ENCODE measurements at places on chromosomes 13 and 19.

- DNase-seq = no peak
Measured at GRCh38 chr13:46160471-46161066, 21.4 kb downstream of the LCP1 start.

- DNase-seq = no peak
Measured at GRCh38 chr19:16585808-16586476, 13.7 kb upstream of the SLC35E1 start.

- DNase-seq = no peak
Measured at GRCh38 chr13:102233566-102234208, 168.2 kb downstream of the FGF14 start.

DNA sequence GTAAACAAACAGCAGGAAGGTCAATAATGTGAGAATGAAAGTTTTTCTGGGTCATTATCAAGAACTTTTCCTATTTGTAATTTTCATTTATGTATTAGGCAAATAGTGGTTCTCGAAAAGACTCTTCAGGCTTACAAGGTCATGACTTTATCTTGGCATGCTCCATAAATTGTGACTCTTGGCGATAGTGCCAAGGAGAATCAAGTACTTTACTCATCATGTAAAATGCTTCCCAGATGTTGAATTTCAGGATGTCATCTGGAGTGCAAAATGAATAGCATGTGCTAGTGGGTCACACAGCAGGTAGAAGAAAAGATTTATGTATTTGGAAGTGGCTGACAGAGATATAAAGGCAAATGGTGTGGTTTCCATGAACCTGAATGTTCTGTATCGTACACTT, 1492.7 kb upstream of the PCDH20 start:
- no peak for DNase-seq

GRCh38 chr13:36787181-36787580, 31.8 kb upstream of the RFXAP start:
- DNase-seq = no peak

DNA sequence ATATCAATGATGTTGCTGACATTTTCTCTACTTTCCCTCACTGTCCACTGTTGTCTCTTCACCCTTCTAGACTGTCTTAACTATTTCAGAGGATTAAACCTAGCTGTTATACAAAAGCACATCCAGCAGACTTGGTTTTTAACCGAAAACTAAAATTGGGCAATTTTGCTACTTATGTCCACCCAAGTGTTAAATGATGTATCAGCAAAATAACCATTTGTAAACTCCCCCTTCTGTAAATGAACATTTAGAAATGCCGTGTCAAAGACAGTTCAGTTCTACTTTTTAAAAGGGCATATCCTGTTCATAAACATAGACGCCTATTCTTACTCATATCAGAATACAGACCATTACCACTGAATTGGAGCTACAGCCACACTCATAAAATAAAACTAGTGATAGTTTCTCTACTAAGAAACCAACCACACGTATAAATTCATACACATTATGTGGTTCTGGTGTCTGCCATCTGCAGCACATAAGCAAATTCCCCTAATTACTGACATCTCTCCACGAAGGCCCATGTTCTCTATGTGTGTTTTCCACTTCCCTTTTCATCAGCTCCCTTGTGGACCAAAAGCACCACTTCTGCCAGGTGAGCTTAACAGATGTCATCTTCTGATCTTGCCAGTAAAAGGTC, 1091.8 kb downstream of the PCDH9 start:
- no peak for DNase-seq

GRCh38 chr19:50725218-50725910, 2.2 kb downstream of the CLEC11A start:
- no peak for DNase-seq

DNA sequence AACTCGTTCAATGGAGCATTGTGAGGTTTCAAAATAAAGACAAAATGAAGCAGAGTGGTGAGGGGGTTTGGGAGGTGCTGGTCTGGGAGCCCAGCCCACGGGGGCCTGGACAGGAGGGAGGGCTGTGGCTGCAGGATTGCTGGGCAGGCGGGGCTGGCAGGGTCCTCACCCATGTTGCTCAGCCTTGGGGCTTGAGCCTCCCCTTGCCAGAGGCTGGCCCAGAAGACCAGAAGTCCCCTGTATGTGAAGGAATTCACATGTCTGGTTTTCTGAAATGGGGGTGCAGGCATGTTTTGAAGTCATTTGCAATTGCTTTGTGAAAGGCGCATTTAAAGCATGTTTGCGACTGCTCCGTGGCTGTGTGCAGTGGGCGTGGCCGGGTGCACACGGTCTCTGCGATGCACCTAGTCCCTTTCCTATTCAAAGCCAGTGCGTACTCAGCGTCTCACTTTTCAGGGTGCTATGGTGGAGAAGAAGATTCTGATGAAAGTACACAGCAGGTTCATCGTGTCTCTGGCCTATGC, 2.3 kb downstream of the GRK1 start:
- DNase-seq = no peak

GRCh38 chr13:107866032-107866940, 349.1 kb downstream of the LIG4 start:
- no peak for DNase-seq

DNA sequence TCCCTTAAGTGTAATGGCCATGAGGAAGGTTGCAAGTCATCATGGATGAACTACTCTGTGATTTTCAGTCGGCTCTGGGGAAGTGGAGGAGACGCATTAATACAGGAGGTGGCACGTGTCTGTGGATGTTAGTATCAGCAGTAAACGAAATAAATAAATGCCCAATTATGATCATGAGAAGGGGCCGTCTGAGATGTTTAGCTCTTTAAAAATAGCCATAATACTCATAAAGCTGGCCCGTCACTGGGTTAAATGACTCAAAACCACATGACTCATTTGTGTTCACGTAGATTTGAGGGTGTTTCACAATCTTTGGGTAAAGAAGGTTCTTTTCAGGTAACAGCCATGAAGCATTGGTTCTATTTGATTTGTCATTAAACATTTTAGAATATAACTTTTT, 620.6 kb downstream of the GPC6 start:
- DNase-seq = no peak

DNA sequence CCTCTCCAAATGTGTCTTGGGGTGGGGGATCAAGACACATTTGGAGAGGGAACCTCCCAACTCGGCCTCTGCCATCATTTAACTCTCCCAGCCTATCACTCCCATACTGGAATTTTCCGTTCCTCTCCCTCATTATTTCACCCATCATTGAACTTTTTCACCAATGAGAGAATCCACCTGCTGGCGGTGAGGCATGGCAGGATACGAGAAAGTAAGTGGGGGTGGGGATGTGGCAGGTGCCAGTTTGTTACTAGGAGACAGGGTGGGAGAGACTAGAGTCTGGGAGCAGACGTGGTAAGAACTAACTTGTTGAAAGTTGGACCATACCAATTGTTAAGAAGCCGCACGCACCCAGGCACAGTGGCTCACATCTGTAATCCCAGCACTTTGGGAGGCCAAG, 6.9 kb downstream of the GIPR start:
- DNase-seq = no peak

DNA sequence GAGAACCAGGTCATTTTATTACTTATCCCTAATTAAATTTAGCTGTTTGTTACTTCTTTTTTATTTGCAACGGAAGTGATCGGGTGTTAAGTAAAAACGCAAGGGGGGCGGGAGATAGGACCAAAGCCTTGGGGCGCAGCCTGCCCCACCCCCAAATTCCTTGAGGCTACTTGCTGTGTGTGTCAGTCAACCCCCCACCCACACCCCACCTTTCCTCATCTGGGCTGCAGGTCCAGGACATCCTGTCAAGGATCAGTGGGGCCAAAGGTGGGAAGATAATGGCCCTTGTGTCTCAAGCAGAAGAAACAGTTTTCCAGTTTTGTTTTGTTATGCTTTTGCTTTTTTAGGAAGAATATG, 1.2 kb upstream of the FOXO1 start:
- no peak for DNase-seq
